ENCODE measurements at places on chromosomes 4 and X.

- DNase-seq: no peak
Observed at GRCh38 chrX:85964744-85965143, 82.6 kb downstream of the CHM start.

DNA sequence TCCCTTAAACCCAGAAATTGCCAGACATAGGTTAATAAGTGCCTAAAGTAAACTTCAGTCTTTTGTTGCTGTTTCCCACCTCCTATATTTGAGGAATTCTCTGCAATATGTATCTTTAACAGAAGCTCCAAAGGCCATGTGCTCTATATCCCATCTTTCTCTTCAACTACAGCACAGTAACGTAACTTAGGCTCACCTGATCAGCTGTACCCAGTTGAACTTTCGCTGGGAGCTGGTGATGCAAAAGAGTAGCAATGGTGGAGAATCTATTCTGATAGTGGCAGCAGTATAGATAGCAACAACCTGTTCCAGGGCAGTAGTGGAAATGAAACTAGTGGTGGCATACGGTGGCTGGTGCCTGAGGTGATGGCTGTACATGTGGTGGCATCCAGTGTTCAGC is 33.2 kb upstream of the YTHDC1 start:
- DNase-seq: no peak

DNA sequence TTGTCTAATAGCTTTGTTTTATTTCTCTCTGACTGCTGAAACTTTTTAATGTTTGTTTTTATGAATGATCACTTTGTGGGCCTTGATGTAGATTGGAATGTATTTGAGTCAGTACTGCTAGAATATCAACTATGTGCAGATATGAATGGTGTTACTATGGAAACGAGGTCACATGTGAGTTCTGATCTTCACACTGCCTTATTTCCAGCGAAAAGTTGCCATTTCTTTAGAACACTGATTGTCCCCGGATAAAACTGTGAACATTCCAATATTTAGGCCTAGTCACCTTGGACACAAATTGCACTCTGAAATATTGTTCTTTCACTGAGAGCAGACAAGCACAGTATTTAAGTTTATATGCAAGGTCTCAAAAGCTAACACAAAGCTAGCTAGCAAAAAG is 27.2 kb upstream of the MAGED1 start:
- DNase-seq: no peak

GRCh38 chr4:171118091-171118490 is 695.1 kb upstream of the GALNTL6 start:
- no peak for DNase-seq

DNA sequence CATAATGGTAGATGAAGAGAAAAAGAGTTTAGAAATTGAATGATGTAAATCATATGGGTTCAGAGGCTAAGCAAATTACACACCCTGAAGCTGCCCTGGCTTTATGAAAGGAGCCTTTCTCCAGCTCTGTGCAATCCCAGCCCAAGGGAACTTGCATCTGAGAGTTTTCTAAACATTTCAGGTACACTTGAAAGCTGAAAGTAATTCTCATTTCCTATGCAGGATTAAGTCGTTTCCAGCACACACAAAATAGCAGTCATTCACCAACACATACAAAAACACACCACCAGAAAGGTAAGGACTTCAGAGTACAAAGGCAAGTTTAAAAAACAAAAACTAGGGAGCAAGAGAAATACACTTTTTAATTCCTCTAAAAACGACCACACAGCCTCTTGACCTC is 1.7 kb downstream of the PDGFC start:
- DNase-seq: peak; percentile 8

- no peak for DNase-seq
Observed at GRCh38 chr4:37935026-37935425, 25.2 kb upstream of the PTTG2 start.

GRCh38 chrX:44042116-44042515 is 68.9 kb upstream of the NDP start:
- no peak for DNase-seq

- no peak for DNase-seq
Observed at GRCh38 chrX:46169808-46170207, 375.4 kb downstream of the ZNF674 start.

GRCh38 chr4:89837385-89837992 is 528 bp upstream of the SNCA start:
- peak; percentile 57 for DNase-seq

GRCh38 chrX:56762707-56763555 is 33.9 kb downstream of the NBDY start:
- no peak for DNase-seq

DNA sequence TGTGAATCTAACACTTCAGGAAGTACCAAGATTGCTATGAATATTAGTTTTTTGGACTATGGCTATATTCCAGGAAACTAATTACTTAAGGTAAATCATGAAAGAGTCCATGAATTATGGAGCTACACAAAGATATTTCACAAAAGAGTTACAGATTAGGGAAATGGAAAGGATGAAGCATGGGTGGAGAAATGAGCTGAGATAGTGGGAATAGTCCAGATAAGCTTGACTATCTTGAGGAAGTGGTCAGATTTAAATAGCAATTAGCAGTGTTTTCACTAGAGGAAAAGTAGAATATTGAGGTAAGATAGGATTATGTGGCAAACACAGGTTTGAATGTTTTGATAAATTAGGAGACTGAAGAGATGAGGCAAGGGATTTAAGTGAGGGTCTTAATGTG is 42.1 kb upstream of the C1GALT1C1 start:
- no peak for DNase-seq

- no peak for DNase-seq
Observed at GRCh38 chrX:152165033-152165743, 26.8 kb upstream of the MAGEA10 start.

Measured in NCI-H526 (cell line).